ENCODE measurements at places on chromosomes 11 and 22.
A peak's percentile ranks its signal among the peaks of the same experiment; 100 is the strongest.

GRCh38 chr11:76277298-76278175, 71.2 kb upstream of the WNT11 start:
- DNase-seq, result no peak

GRCh38 chr11:117443266-117444186, 115.9 kb downstream of the CEP164 start:
- peak; percentile 32 for DNase-seq

- DNase-seq, result peak; percentile 34
These were observed 3.3 kb upstream of the GRK2 start for GRCh38 chr11:67262731-67263675.

GRCh38 chr11:114160894-114161293, 101.4 kb downstream of the ZBTB16 start:
- DNase-seq, result no peak

GRCh38 chr11:4118107-4118506, 23.5 kb downstream of the RRM1 start:
- no peak for DNase-seq

- DNase-seq, result no peak
These were observed 7.2 kb upstream of the OAF start for GRCh38 chr11:120203626-120204025.

- DNase-seq, result no peak
These were observed 39.6 kb downstream of the BCR start for GRCh38 chr22:23219822-23220484.

DNA sequence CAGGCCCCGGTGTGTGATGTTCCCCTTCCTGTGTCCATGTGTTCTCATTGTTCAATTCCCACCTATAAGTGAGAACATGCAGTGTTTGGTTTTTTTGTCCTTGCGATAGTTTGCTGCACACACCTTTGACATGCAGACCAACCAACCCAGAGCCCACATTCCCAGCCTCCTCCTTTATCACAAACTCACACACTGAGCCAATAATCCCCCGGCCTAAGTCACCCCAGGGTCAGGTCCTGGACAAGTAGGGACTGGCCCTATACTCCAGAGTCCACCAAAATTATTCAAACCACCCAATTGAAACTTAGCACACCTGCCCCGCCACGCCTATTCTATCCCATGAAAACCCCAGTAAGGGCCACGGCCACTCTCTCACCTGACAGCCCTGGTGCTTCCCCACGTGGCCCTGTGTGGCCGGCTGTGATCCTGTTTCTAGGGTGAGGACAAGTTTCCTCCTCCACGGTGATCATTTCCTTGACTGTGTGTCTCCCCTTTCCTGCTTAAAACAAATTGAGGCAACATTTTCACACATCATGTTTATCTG, 83.1 kb upstream of the SLC22A12 start:
- DNase-seq, result no peak

DNA sequence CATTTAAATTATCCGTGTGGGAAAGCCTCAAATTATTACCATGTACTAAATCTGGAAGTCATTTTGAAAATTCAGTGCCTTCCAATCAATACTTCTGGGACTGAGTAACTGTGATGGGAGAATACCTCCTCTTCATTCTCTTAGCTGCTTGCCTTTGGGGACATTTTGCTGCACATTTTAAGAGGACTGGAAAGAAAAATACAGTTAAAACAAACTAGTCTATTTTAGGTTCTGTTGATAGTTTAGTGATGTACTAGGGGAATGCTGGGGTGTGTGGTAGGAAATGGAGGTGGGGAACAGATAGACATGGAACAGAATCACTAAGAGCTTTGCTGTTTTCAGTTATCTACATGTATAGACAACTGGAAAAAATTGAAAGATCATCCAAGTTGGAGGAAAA, 65.7 kb upstream of the APOA1 start:
- DNase-seq, result no peak

DNA sequence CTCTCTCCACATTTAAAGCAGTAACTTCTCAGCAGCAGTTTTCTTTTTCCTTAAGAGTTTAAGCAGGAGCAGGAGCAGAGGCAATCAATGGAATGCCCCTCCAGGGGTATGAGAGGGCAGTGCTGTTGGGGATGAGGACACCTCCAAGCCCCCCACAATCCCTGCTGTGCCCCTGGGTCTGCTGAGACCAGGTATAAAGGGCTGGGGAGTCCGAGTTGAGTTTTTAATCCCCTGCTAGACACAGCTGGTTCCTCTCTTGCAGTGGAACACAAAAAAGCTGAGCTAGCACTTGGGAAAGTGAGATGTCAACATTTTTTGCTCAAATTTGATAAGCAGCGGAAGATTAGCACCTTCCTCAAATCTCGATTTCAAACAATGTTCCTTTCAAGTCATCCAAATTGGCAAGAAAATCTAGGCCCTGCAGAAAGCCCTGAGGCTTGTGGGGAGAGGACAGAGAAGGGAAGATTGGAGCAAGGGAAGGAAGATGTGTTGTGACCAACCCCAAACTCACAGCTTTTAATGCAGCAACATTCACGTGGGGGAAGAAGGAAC, 581.9 kb downstream of the SOX6 start:
- no peak for DNase-seq

- DNase-seq, result no peak
These were observed 77.6 kb downstream of the LUZP2 start for GRCh38 chr11:24574461-24574860.

DNA sequence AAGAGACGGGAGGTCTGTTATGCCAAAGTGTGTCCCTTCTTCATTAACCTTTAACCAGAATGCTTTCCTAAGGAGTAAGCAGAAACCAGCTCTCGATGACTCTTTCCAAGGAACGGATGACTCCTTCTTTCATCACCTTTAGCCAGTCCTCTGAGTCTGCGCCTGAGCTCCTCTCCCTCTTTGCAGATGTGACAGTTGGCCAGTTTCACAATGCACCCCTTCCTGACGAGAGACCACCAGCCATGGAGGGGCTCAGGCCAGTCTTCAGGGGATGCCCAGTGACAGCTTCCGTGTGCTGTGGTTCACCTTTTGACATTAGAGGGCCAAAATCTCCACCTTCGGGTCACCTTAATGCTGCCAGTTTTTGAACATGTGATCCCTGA, 826.1 kb downstream of the TBC1D22A start:
- DNase-seq, result no peak

DNA sequence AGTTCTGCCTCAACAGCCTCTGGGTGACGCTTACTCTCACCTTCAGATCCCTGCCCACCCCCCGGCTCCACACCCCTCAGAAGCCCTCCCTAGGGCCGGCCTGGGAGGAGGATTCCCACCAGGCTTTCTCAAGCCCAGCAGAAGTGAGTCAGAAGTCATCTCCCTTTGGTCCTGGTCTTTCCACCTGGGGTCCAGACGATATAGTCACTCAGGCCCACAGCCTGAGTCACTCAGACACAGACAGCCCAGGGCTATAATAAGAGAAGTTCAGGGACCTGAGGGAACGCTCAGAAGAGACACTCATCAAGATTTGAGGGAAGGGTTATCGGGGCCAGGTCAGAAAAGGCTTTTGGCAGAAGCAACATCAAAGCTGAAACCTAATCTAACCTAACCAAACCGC, 127.1 kb downstream of the SPATA19 start:
- DNase-seq, result no peak

DNA sequence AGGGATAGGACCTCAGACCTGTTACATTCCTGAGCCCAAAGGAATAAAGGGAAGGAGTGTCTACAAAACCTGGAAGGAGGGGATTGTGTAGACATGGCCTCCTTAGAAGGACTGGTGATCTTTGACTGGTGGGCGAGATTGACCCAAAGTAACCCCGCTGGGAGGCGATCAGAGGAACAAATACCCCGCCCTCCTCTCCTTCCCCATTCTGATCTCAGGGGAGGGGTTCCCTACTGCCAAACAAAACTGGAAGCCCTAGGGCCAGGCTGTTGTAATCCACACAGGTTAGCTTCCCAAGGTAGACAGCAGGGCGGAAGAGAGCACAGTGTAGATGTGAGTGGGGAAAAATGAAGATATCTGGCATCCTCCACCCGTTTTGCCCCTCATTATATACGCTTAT, 24.7 kb downstream of the NCF4 start:
- DNase-seq, result no peak

DNA sequence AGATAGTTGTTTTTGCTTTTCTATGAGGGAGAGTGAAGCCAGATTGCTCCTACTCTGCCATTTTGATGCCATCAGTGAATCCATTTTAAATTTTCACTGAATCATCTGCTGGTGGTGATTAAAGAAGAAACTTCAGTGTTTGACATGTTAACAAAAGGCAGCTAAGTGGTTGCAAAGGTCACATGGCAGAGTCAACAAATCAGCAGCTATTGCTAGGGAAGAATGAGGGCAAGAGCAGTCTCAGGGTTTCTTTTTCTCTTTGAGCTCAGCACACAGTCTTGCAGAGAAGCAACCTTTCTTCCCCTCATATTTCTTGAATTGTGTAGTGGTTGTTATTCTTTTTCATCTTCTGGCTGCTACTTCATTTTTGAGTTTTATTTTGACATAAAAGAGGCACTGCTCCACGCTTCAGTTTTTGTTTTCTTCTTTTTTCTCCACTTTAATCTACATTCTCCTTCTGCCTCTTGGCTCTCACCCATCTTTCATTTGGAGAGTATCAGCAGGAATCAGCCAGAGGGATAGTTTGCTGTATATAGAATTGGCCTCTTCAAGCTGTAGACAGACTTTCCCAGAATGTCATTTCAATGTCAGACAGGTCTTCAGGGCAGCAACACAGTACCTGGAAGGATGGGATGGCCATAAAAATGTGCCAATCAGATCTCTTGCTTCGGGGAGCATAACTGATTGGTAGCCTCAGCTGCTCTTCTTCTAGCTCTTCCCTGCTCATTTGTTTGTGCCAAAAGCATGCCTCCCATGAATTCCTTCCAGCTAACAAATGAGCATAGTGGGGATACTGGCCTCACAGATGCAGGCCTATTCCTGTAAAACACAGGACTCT, 153.9 kb downstream of the TRPC6 start:
- DNase-seq, result no peak

- DNase-seq, result no peak
These were observed 15.3 kb upstream of the MUC5B start for GRCh38 chr11:1207401-1208143.

- DNase-seq, result no peak
These were observed 93.9 kb downstream of the MORC2 start for GRCh38 chr22:30874431-30875370.

DNA sequence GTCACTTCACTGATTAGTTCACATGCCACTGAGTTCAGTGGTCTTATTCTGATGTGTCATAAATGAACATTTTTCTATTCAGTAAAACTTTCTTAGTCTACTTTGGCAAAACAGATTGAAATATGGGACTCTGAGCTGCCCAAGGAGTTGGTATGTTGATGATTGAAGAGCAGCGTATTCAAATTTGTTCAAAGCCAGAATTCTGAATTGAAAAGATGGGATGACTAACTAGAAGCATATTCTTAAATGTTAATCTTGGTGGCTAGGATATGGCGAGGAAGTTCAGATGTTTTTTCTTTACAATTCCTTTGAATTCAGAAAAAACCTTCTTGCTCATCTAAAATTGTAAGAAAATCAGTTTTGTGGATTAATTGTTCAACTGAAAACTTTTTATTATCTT, 34.7 kb downstream of the KMT2A start:
- no peak for DNase-seq

DNA sequence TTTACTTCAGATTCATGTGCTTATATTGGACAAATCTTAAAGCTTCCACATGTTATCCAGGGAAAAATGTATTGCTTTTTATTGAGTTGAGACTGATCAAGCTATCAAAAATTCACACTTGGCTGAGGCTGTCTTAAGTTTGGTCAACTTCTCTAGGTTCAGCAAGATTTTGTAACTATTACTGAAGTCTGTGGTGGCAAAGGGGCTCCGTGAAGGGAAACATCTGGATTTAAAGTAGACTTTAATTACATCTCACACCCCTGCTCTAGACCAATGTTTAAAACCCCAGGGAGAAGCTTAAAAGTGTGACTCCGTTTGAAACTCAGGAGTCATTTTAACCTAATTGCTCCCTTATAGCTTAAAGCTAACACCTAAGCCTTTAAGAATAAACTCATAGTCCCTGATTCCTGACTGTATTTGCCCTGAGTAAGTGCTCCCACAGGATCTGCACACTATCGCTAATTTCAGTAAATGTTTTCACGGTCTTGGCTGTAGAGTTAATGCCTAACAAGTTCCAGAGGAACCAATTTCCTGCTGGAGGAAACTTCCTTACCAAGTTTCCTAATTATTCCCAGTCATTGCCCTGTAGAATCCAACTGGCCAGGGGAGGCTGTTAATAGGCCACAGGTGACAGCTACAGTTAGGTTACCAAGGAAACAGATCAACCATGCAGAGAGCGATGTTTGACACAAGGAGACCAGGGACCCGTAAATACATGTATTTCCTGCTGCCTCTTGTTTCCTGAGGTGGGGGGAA, 40.5 kb downstream of the OR10A6 start:
- DNase-seq, result no peak

DNA sequence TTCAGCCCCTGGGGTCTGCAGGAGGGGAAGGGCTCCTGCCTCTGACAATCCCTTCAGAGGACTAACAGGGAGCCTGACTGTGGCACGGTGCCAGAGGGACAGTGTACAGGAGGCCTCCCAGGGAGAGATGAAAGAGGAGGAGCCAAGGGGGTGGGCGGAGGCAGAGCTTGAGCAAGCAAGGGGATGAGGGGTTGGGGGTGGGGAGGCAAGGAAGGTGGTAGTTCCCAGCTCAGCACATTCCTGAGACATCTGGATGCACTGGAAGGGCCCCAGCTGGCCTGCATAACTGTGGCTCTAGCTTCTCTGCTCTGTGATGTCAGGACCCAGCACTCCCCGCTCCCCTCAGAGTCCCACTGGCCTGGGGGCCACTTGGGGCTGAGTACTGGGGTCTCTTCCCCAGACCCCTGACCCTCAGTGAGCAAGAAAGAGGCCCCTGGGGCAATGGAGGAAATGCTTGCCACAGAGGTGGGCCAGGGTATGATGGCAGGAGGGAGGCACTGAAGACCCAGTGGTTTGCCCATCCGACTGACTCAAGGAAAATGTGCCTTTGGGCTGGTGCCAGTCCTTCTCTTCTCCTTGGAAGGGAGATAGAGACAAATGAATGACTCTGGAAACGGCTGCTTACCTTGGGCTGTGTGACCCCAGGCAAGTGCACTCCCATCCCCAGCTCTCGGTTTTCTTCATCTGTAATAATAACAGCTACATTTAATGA, 13.3 kb downstream of the CREB3L1 start:
- no peak for DNase-seq

- DNase-seq, result peak; percentile 82
These were observed at the start of gene CNTN5 for GRCh38 chr11:99020352-99021225. Gene CNTN5 (plus strand): TSS chr11:99020949.

GRCh38 chr11:114400915-114401223, 403 bp downstream of the RBM7 start:
- no peak for DNase-seq

DNA sequence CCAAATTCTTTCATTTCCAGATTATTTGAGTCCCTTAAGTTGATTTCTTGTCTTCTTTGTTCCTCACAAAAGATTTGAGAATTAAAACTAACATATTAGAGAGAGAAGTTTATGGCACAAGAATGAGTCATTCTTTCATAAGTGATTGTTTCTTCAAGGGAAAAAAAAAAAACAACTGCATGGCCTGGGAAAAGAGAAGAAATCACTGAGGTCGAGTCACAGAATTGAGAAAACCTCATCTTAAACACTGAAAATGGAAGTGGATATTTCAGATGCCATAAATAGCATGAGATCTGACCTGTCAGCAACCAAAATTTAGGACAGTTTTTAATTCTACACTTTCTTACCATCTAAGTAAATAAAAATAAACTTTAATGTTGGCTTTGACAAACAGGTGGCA, 87.2 kb downstream of the CWF19L2 start:
- no peak for DNase-seq
